Breast epithelium (tissue), 4 donors: ENCODE measurements at places on chromosomes 2 and 18.
A peak's percentile ranks its signal among the peaks of the same experiment; 100 is the strongest.

- H3K27ac ChIP-seq, result no peak overlapping the region
- DNase-seq, result no peak
- no peak overlapping the region for H3K4me3 ChIP-seq
- no peaks in the 10 kb centered on the region for H3K27me3 ChIP-seq
Observed at GRCh38 chr2:41944220-41944880, 103.5 kb upstream of the PKDCC start.

DNA sequence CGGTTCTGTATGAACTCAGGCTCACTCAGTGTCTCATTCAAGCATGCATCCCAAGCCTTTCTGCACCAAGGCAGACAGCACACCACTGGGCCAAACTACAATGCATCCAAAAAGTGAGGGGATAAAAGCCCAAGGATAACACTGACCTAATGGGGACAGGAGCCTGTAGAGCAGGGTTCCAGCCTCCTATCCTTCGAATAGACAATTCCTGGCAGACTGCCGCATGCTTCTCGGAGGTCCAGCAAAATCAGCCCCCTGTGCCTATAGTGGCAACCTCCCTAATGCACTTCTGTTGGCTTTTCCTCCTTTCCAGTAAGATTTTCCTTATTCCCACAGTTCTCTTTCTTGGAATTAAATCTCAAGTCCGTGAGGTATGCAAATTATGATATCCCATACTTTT, 44.8 kb upstream of the CAVIN2 start:
- no peak overlapping the region for H3K4me3 ChIP-seq
- H3K36me3 ChIP-seq, result no peaks in the 10 kb centered on the region
- DNase-seq, result no peak
- no peak overlapping the region for H3K27ac ChIP-seq
- H3K4me1 ChIP-seq, result no peaks in the 10 kb centered on the region

GRCh38 chr2:156110890-156111289, 221.6 kb downstream of the NR4A2 start:
- no peak overlapping the region for H3K4me3 ChIP-seq
- H3K4me1 ChIP-seq, result no peaks in the 10 kb centered on the region
- no peaks in the 10 kb centered on the region for H3K36me3 ChIP-seq
- no peak overlapping the region for H3K27ac ChIP-seq

DNA sequence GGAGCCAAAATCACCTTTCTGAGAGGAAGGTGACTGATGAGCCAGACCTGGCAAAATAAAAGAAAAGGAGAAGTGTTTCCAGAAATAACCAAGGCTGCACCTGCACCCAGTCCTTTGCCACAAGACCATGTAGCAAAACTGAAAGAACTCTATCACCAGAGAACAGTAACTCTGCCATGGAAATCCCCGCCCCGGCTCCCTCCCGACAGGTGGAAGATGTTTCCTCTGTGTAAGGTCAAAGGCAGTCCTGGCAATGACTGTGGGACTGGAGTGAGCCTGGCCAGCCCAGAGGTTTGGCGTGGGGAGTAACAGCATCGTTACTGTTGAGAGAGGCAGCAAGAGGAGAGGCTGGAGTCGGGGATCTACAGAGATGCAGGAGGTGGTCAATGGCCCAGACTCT, 42.3 kb downstream of the SPRED2 start:
- no peaks in the 10 kb centered on the region for H3K27me3 ChIP-seq
- peaks cover 3% of the 10 kb centered on the region for H3K4me1 ChIP-seq
- H3K36me3 ChIP-seq, result no peaks in the 10 kb centered on the region
- peak overlapping the region; percentile 67 for H3K27ac ChIP-seq

GRCh38 chr2:128366713-128367511, 48.2 kb upstream of the HS6ST1 start:
- no peaks in the 10 kb centered on the region for H3K36me3 ChIP-seq
- no peak overlapping the region for H3K27ac ChIP-seq
- no peak overlapping the region for H3K4me3 ChIP-seq
- H3K27me3 ChIP-seq, result no peaks in the 10 kb centered on the region
- no peak for DNase-seq

DNA sequence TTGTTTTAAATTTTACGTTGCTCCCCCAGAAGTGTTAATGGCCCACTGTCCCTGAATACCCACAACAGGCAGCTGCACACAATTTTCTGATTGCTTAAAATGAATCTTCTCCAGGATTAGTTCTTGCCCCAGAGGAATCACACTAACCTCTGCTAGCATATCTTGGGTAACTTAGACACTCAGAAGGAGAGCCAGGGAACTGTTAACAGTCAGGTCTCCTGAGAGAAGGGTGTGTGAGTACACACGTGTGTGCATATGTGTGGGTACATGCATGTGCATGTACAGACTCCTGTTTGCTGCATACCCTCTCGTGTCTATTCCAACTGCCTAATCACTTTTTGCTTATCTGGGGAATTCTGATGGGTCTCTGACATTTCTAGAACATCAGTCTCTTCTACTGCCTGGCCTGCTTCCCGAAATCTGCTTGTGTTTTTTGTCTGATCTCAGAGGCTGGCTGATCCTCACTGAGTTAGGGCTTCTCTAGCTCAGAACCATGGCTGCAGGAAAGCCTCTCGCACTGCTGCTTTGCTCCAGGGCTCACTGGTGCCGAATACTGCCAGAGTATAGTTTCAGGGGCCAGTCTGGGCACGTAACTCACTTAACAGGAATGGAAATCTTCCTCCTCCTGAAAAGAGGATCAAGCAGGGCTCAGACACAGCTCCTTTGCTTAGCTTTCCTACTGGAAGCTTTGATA, 62.8 kb downstream of the PRELID3A start:
- H3K4me3 ChIP-seq, result no peak overlapping the region
- H3K27me3 ChIP-seq, result no peaks in the 10 kb centered on the region
- DNase-seq, result no peak
- no peaks in the 10 kb centered on the region for H3K4me1 ChIP-seq
- peaks cover 7% of the 10 kb centered on the region for H3K36me3 ChIP-seq

DNA sequence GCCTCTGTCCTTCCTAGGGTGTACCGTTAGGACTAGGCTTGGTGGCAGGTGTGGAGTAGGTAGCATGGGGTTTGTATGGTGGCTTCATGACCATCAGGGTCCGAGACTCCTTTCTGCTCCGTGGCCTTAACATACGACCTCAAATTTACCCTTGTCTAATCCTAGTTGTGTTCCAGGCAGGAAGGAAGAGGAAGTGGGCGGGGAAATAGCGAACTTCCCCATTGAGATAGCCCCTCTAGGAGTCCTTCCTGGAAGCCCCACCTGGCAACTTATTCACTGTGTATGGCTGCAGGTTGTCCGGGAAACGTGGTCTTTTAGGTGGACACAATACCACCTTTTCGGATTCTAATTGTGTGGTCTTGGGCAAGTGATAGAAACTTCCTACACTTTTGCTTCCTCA, 9.3 kb downstream of the CD8A start:
- no peak overlapping the region for H3K27ac ChIP-seq
- no peaks in the 10 kb centered on the region for H3K4me1 ChIP-seq
- no peak for DNase-seq
- H3K36me3 ChIP-seq, result no peaks in the 10 kb centered on the region

GRCh38 chr2:181426672-181427071, 30.5 kb upstream of the ITGA4 start:
- no peaks in the 10 kb centered on the region for H3K4me1 ChIP-seq
- no peaks in the 10 kb centered on the region for H3K27me3 ChIP-seq
- H3K36me3 ChIP-seq, result no peaks in the 10 kb centered on the region

DNA sequence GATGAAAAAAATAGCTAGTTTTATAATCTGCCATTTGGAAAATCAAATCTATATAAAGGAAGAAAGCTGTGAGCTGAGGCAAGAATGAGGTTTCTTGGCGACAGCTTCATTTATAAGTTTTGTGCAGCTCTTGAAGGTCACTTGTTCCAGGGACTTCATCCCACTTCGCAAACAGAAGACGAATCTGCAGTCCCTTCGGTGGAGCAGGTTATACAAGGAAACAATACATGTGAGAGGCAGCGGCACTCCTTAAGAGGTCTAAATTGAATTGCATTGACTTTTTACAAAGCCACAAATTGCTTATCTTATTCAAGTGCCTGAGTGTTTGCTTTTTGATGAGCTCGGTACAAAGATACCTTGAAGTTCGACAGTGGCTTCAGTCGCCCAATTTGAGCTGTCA, 72.2 kb downstream of the C1QL2 start:
- H3K36me3 ChIP-seq, result no peaks in the 10 kb centered on the region
- H3K4me1 ChIP-seq, result no peaks in the 10 kb centered on the region
- H3K27me3 ChIP-seq, result no peaks in the 10 kb centered on the region
- H3K4me3 ChIP-seq, result no peak overlapping the region

DNA sequence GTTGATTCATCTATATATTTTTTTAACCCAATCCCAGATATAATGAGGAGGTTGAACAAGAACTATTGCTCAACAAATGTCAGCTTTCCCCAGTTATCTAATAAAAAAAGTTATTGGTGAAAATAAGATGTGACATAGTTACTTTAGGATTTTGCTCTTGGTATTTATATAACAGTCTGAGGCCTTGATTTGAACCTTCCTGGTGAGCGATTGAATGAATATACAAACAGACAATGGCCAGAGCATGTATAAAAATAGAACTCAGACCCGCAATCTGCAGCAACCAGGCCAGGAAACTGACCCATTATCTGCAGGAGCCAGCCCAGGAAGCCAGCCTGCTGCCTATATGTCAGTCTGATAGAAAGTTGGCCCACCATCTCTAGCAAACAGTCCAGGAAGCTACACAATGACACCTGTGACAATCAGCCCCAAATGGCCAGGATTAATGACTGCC, 81.6 kb downstream of the HS6ST1 start:
- no peak overlapping the region for H3K4me3 ChIP-seq
- no peak for DNase-seq
- no peaks in the 10 kb centered on the region for H3K27me3 ChIP-seq
- no peaks in the 10 kb centered on the region for H3K4me1 ChIP-seq
- no peak overlapping the region for H3K27ac ChIP-seq
- H3K36me3 ChIP-seq, result no peaks in the 10 kb centered on the region

DNA sequence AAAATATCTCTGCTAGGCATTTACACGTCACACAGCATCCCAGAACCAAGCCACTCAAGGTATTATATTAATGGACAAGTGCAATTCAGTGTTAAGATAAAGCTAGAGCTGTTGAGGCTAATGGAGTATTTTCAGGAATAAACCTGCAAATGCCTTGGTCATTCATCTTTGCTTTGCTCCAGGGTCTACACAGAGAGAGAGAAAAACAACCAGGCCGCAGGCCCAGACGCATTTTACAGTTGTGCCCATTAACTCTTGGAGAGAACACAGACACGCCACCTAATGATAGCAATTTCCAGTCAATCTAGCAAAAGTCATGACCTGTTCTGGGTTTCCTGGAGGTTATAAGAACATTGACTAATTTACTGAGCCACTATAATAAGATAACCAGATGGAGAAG, 829.3 kb downstream of the LRRTM4 start:
- DNase-seq, result no peak
- H3K36me3 ChIP-seq, result no peaks in the 10 kb centered on the region
- H3K4me1 ChIP-seq, result no peaks in the 10 kb centered on the region
- no peak overlapping the region for H3K27ac ChIP-seq
- no peaks in the 10 kb centered on the region for H3K27me3 ChIP-seq

DNA sequence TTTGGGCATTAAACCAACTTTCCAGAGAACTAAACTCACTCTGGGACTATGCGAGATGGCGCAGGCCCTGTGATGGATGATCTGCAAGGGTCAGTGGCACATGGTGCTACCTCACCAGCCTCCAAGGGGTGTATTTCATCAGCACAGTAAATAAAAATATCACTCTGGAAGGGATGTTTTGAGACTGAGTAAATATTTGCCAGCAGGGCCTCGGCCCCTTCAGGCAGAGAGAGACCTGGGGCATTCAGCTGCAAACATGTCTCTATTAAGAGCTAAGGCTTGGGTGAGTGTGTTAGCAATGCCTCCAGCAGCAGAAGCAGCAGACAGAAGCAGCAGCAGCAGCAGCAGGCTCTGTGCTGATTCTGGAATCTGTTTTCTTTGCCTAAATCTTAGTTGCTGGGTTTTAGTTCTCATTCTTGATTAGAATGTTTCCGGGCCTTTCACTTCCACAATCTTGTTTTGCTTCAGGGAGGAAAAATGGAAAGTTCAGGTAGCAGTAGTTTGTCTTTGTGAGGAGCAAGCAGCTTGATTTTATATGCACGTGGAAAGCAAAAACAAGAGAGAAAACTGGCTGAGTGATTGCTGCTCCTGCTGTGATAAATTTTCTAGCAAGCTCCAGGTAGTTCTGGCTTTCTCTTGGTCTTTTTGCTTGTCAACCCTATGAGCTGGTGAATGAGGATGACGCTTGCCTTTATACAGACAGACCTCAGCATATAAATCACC, 18.6 kb downstream of the ADCYAP1 start:
- no peaks in the 10 kb centered on the region for H3K4me1 ChIP-seq
- H3K36me3 ChIP-seq, result no peaks in the 10 kb centered on the region
- H3K27me3 ChIP-seq, result no peaks in the 10 kb centered on the region
- H3K4me3 ChIP-seq, result no peak overlapping the region
- H3K27ac ChIP-seq, result no peak overlapping the region

DNA sequence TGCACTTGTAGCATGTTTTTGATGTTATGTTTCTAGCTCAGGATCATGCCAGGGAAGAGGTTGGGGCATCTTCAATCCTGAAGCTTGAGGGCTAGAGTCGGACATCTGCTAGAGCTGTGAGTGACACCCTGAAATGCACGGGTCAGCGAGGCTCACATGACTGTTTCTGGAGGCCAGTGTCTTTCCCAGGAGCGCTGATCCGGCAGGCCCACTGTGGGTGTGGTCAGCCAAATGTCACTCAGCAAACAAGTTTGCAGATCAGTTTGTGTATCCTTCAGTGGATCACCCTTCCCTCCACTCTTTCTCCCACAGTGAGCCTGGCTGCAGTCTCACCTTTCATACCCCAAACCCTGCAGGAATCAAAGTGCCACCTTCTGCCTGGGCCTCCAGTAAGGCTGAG, 23.0 kb upstream of the ARHGEF4 start:
- no peaks in the 10 kb centered on the region for H3K36me3 ChIP-seq
- no peaks in the 10 kb centered on the region for H3K4me1 ChIP-seq
- no peaks in the 10 kb centered on the region for H3K27me3 ChIP-seq

- peak overlapping the region; percentile 63 for H3K27ac ChIP-seq
- peak; percentile 48 for DNase-seq
- peaks cover 9% of the 10 kb centered on the region for H3K4me1 ChIP-seq
Observed at GRCh38 chr2:120442923-120443571, 97.1 kb downstream of the INHBB start.
